Stimulated activated naive CD4-positive, alpha-beta T cell treated with Interleukin-2 at 50 U/mL for 16 hours (primary cell): ENCODE measurements at places on chromosomes 5 and 9.
A peak's percentile ranks its signal among the peaks of the same experiment; 100 is the strongest.

DNA sequence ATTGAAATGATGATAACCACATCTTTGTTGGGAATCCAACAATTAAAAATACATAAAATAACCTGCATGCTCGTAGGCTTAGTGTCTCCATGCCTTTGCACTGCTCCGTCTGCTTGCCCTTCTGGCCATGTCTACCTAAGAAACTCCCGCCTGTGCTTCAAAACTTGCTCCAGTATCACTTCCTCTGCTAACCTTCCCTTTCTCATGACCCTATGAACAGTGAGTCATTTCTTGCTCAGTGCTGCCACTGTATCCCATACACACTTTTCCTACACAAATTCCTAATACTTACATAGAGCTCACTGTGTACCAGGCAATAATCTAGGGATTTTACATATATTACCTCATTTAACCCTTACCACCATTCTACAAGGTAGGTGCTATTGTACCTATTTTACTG lies 33.5 kb downstream of the TMEM245 start:
- DNase-seq, result no peak

DNA sequence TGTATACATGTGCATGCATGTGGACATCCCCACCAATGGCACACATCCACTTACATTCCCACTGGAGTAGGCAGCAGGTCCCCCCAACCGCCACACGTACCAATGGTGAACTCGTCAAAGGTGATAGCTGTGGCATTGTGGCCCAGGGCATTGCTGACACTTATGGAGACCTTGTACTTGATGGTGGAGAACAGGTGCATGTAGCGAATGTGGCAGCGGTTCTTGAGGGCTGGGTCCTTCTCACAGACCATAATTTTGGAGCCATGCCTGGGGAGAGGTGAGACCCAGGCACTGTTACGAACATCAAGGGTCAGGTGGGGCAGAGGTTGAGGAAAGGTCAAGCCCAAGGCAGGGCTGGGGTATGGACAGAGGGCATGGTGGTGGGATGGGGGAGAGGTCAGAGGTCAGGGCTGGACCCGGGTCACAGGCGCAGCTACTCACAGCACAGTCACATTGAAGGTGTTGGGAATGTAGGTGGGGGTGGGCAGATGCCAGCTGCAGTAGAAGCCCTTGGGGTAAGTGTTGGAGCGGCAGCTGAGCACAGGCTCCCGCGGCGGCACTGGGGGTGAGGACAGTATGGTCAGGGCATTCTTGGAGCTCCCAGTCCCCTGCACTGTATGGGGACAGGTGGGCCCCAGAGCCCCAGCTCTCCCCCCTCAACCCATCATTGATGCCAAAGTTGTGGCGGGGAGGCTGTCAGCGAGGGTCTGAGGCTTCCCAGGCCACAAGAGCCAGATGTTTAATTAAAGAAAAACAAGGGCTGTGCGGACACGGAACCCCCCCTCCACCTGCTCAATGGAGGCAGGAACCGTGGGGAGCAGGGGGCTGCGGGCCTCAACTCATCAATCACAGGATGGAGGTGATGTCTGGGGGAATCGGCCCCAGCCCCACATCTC lies 31.9 kb downstream of the CNTFR start:
- no peak for DNase-seq

DNA sequence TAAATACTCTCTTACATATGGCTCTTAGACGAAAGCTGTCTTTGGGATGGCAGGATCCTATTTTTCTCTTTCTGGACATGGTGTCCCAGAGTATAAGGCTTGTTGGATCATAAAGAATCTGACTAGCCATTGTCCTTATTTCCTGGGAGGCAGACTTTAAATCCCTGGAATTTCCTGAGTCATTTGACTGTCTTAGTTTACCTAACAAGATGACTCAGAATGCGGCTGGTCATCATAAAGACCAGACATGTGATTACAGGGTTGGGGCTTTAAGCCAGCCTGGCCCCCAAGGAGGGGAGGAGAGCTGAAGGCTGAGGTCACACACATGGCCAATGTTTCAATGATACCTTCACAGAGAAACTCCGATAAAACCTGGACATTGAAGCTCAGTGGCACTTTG lies 37.2 kb downstream of the FAM240B start:
- no peak for DNase-seq

DNA sequence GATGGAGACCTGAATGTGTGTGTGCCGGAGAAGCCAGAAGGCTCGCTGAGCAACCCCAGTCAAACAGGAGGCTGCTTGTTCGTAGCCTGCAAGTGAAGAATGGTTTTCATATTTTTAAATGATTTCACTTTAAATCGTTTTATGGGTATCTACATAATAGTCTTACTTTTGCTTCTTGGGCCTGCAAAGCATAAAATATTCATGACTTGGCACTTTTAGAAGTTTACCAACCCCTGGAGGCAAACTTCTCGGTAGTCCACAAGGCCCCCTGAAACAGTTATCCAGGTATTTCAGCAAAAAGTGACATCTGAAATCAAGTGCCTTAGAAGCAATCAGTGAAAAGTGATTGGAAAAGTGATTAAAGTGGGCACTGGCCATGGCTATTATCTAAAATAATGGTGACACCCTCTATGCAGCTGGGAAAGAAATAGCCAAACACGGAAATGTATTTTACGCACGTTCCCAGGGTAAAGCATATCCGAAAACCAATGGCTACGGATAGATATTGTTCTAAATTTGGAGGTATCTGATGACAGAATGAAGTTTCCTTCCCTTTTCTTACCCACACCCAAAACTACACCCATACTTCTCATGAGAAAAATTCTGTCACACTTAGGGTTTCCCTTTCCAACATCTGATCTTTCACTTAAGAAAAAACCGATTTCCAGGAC lies 39.0 kb downstream of the RAPGEF1 start:
- DNase-seq, result no peak

- no peak for DNase-seq
Measured at GRCh38 chr5:84642795-84643194, 258.1 kb upstream of the EDIL3 start.

DNA sequence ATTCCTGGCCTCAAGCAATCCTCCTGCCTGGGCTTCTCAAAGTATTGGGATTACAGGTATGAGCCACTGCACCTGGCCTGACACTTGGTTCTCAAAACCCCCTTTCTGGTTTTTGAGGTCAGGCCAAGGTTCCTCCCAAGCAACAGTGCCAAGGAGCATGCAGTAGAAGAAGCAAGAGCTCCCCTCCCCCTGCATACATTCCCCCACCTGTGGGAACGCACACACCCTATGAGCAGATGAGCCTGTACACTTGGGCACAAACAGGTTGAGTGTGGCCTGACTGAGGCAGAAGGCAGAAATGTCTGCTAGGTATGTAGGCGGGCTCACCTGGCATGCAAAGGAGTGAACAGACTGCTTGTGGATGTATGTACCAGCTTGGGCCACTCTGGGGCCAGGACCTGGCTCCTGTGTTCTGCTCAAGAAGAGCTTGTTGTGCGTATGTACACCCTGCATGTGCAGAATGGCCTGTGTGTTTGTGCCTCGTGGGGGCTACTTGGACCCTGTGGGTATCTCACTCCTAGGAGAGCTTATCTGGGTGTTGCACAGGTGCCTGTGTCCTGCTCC lies 1.7 kb downstream of the GPRIN1 start:
- DNase-seq, result no peak

GRCh38 chr5:11046160-11046559 lies 285.1 kb upstream of the DAP start:
- no peak for DNase-seq

- DNase-seq, result no peak
Measured at GRCh38 chr5:35004200-35004599, 43.5 kb downstream of the AGXT2 start.

DNA sequence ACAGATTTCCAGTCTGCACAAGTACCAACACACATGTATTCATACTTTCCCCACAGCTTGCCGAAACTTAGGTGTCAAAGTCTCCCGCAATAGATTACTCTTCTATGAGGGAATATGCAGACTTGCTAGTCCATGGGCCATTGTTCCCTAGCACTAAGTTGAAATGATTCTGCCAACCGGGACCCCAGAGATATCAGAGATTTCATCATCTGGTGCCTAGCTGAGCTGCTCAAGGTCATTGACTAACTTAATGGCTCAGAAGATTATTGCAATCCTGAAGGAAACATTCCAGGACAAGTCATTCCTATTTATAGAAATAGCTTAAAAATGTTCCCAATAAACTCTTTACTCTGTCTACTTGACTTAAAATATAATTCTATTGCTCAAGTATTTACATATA lies 202.6 kb downstream of the PIK3R1 start:
- DNase-seq, result no peak

DNA sequence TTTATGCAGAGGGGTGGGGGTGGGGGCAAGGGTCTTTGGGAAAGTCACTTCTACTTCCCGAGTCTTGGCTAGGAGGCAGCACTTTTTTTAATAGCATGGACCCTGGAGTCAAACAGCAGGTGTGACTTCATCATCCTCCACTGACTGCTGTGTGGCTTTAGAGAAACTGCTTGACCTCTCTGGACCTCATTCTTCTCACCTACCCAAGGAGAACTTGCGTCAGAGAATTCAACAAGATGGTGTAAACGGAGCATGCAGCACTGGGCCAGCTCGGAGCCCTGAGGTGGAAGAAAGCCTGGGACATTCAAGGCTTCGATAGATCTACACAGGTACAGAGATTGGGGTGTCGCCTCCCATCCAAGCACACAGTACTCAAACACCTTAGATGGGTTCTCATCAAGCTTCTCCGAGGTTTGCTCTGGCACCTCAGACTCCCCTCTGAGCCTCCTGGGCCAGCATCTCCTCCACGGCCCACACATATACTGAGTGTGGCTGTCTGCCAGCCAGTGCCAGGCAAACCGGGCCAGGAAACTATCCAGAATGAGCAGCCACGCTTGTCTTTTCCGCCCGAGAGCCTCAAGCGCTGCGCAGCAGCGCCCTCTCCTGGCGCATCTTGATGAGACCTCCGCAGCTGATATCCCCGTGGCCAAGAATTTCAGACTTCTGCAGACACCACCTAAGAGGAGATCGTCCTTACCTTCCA lies 4.6 kb upstream of the SLC25A48 start:
- DNase-seq, result no peak

- DNase-seq, result no peak
Measured at GRCh38 chr9:1300941-1301340, 250.8 kb downstream of the DMRT2 start.

DNA sequence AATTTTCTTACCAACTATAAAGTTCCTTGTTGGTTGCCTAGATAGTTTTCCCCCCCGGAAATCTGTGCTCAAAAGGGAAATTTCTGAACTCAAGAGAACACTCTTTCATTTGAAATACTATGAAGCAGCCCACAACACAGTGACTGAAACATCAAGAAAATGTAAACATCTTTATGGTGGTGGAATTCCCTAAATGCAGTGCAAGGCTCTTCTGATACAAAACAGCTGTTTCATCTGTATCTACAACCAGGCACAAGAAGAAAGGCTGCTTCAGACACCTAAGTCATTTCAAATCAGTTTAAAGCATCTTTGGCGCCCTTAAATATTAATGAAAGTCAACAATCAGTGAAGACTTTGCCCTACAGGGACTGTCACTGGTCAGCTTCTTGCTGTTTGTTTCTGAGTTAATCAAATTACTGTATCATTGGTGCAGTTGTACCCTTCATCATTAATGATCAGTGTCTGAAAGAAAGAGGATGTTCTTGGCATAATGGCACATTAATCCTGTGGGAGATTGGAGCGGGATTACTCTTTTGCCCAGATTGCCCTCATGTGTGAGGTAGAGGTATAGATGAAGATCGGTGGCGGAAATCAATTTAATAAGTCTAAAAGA lies 947.0 kb downstream of the NR2F1-AS1 start:
- DNase-seq, result no peak

- peak; percentile 1 for DNase-seq
Measured at GRCh38 chr5:96374653-96375052, 58.4 kb downstream of the PCSK1 start.

DNA sequence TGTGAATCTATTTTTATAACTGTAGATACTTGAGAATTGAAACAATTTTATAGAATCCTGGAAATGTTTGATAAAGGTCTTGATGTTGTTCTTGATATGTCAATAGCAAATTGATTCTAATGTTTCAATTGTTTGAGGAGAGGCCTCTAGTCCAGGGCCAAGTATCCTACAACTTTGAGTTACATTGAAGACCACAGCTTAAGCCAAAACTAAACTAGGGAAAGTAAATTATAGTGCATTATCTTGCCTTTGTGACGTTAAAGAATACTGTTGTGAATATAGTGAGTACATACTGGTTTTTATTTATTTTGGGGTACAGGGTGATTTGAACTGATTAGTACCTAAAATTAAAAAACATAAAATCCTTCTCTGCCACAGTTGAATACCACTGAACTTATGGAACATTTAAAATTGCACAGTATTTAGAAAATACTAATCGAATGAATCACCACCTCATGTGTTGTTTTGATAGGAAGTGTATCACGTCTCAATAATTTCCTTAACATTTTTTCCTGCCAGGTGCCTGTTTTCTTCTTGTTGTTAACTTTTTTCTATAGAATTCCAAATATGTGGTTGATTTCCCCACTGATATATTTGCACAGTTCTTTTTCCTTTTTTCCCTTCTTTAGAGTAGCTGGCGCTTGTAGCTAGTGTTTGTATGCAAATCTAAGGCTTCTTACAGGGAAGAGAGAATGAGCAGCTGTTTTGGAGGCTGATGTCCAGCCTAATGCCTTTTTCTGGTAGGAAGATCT lies 12.5 kb downstream of the ARHGEF28 start:
- no peak for DNase-seq

- DNase-seq, result peak; percentile 22
Measured at GRCh38 chr9:129185991-129186390, 7.9 kb upstream of the IER5L start.

- peak; percentile 69 for DNase-seq
Measured at GRCh38 chr5:78984439-78985115, 533 bp downstream of the ARSB start.

- no peak for DNase-seq
Measured at GRCh38 chr5:167812871-167813270, 478.6 kb upstream of the WWC1 start.

DNA sequence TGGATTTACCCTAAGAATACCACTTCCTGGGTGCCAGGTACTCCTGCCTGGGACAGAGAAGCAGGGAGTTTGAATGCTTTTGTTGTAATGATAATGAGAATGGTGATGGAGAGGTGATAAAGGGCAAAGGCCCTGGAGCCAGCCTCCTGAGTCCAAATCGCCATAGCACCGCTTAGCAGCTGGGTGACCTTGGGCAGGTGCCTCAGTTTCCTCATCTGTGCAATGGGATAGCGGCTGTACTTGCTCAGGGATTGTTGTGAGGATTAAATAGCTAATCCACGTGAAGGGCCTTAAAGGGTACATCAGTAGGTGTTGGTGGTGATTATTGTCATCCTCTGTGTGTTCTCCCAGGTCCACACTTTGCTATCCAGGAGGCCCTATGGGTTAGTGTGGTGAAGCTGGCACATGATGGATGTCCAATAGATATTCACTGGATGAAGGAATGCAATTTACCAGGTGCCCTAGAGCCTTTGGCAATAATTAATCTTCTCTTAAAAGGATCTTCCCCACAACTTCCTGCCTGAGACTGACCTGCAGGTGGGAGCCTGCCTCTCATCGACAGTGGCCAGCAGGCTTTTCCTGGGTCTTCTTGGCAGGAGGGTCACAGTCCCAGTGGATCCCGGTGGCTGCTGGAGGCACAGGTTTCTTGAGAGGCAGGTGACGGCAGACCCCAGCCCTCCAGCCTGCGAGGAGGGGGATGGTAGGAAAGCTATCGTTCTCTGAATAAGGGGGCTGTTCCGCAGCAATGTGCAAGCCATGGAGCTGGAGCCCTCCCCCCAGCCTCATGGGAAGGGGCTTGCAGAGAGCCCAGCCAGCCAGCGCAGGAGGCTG lies 160.2 kb downstream of the MACROH2A1 start:
- no peak for DNase-seq
